ENCODE measurements at places on chromosomes 7 and 10. TPM values are rescaled to one million over a fixed set of nuclear protein-coding genes. Genes with fewer than 3 reads are reported as not detected.

SDK1 gene
- total RNA-seq: 1.1 TPM

SUGCT gene
- total RNA-seq: 1.2 TPM

SLC26A5 gene
- not detected for total RNA-seq

C10orf53 gene
- not detected for total RNA-seq

CCDC3 gene
- 0.18 TPM for total RNA-seq

ZNF503 gene
- 0.46 TPM for total RNA-seq

NRP1 gene
- total RNA-seq: 0.21 TPM

H2BK1 gene
- total RNA-seq: not detected

ACSM6 gene
- not detected for total RNA-seq

ANKRD22 gene
- total RNA-seq: 0.37 TPM

MYH16 gene
- total RNA-seq: not detected

GPR26 gene
- total RNA-seq: not detected

CWF19L1 gene
- 43.4 TPM for total RNA-seq

GRCh38 chr10:99374526-99374925 lies 45.4 kb downstream of the CNNM1 start:
- no peak for DNase-seq

DNA sequence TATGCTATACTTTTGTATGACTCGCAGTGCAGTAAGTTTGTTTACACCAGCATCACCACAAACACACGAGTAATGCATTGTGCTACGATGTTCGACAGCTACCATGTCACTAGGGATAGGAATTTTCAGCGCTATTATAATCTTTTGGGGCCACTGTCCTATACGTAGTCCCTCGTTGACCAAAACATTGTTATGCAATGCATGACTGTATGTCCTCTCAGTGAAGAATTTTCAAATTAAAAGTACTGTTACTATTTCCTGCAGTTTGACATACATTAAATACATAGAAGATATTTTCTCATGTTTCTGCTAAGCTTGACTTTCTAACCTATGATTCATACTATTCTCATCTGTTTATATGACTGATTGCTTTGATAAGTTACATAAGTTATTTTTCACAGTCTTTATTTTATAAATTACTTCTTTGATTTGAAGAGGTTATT lies 203.6 kb downstream of the VTI1A start:
- no peak for DNase-seq

DNA sequence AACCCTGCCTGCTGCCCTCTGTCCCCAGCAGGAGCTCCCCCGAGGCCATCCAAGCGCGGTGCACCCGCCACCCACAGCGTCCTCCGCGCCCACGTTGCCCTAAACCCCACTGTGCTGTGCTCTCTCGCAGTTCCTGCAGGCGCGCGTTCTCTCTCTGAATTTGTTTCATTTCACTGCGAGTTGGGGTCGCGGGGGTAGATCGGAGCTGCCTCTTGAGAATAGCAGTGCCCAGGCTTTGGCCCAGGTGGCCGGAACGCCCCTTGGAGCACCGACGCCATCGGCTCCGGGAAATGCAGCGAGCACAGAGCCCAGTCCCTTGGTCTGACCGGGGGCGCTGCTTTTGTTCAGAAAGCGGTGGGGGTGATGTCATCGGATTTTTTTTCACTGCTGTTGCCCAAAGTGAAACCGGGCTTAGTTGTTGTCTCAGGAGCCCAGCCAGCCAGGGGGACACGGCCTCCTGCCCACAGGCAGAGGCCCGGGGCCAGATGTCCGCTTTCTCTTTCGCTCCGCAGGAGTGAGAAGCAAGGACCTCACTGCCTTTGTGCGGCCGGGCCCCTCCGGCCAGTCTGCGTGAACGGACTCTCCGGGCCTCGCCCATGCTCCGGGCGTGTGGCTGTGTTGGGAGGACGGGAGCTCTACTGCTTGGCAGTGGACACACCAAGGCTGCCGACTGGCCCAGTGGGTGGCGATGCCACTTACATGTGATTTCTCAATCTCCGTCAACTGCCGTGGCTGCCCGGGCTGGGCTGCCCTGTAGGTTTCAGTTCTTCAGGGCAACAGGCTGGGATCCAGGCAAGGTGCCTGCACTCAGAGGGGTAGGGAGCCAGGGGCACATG lies 43.1 kb downstream of the FOXK1 start:
- DNase-seq: peak; percentile 76

DNA sequence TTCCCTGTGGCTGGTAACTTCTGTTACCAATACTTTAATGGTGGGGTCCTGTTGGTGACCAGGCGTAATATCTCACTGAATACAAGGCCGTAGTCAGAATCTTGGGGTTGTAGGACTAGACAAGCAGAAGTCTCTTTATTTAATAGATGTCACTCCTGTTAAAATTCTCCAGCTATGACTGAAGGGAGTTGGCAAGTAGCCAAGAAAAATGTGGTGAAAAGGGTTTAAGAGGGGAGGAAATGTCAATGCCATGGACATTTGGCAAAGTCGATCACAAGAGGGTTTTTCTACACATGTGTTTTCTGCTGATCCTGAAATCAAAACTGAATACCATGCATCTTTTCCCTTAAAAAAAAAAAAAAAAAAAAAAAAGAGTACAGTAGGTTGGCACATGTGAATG lies 533.5 kb downstream of the AUTS2 start:
- DNase-seq: no peak

- DNase-seq: no peak
Measured at GRCh38 chr10:2263561-2263960, 526.2 kb upstream of the ADARB2 start.

DNA sequence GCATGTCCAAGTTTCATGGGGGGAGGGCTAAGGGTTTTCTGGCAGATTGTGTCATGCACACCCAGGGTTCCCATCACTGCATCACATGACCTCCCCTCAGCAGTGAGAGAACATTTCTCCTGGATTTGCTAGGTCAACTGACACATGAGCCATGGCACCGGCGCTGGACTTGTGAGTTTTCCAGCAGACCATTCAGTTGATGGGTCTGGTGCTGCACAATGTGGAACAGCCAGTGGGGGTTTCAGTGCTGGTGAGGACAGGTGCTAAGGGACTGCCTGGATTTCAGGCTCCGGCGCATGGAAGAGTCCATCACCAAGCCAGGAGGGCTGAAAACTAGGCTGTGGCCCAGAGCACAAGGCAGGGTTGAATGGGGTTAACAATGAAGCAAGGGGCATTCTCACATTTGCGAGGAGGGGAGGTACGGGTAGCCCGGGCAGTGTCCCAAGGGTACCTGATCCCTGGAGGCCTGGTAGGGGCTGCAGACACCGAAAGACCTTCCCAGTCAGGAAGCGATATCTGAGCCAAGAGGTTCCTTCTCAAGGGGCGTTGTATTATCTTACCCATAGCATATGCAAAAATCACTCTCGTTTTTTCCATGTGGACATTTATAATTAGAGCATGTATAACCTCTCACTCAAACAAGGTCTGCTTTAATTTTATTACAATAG lies 203.0 kb downstream of the TNS3 start:
- no peak for DNase-seq

- DNase-seq: no peak
Measured at GRCh38 chr7:47634273-47634672, 52.4 kb upstream of the TNS3 start.

- no peak for DNase-seq
Measured at GRCh38 chr10:121373411-121373810, 224.8 kb downstream of the FGFR2 start.

DNA sequence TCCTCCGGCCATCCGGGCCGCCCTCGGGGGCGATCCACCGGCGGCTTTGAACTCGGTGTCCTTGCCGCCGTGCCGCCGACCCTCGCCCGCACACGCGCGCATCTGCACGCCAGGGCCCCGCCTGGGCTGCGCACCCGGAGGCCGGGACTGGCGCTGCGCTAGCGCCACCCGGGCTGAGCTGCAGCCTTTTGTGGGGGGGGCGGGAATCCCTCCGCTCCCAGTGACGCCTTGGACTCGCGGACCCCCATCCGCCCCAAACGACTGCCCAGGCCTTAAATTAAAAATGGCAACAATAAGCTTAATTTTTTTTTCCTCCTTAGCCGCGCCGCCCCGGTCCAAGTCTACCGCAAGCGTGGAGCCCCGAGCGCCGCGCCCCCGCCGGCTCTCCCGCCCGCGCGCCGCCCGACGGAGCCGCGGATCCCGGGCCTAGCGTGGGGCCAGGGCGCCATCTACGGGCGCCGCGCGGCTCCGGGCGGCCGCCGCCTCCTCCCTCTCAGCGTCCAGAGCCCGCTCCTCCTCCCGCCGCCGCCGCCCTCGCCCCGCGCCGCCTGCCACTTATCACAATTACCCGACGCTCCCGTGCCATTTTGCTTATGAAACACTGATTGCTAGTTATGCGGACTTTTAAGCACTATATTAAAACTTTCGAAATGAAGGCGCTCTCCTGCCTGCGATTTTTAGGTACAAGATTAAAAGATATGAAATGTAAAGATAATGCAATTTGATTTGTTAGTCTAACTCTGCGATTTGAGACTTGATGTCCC lies 7.5 kb upstream of the EBF3 start:
- peak; percentile 78 for DNase-seq

- no peak for DNase-seq
Measured at GRCh38 chr10:8962249-8962648, 907.8 kb downstream of the GATA3 start.

GRCh38 chr10:61883371-61884025 lies 18.0 kb upstream of the ARID5B start:
- DNase-seq: no peak

- DNase-seq: no peak
Measured at GRCh38 chr7:24328050-24328449, 44.1 kb downstream of the NPY start.

- no peak for DNase-seq
Measured at GRCh38 chr7:98357751-98358161, 43.1 kb downstream of the BAIAP2L1 start.

DNA sequence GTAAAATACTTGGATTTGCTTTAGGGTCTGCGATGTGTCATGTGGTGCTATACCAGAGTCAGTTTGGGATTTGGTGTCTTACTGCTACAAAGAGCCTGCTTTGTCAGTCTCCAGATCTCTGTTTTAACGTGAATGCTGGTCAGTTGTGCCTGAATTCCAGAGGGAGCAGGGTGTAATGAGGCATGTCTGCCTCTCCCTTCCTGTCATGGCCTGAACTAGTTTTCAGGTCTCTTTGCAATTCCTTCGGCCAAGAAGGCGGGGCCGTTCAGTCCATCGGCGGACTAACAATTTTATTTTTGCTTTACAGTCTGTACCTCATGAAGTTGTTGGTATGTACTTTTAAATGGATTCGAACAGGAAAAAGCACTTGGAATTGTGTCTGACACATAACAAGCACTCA lies 465.1 kb upstream of the ADARB2 start:
- no peak for DNase-seq

DNA sequence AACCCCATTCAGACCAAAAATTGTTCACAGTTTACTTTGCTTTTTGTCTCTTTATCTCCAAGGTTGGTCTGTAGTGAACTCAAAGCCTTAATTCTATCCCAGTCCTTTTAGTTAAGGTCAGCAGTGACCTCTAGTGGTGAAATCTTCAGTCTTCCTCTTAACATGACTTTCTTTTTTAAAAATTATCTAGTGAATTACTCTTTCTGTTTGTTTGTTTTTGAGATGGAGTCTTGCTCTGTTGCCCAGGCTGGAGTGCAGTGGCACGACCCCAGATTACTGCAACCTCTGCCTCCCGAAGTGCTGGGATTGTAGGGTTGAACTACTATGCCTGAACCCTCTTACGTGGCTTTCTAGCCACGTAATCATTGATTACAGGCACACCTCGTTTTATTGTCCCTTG lies 25.0 kb downstream of the ZNF487 start:
- DNase-seq: peak; percentile 13

DNA sequence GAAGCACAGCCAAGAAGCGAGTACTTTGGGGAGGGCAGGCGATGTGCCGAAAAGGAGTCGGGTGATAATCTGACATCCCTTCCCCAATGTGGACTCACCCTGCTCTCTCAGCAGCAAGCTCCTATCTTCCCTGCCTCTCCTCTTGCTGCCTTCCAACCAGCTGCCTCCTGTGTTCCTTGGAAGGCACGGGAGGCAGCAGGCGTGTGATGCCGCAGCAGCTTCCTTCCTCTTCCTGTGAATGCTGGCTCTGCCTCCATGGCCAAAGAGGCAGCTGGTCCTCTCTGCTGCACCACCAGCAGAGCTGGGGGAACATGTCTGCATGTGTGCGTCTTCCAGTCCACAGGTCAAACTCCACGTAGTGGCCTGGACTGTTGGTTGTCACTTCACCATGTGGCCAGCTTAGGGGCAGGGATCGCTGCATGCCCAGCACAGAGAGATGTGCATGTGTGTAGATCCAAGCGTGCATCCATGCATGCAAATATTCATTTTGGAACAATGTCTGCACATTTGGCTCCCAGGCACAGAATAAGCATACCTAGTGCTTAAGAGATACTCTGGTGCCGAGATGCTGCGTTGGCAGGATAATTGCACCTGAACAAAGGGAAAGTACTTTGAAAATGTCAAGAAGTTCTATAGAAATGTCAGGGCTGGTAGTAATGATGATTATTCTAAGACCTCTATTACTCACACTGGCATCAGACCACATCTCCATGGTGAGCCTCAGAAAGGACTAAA lies 499.8 kb downstream of the PLXNA4 start:
- no peak for DNase-seq

DNA sequence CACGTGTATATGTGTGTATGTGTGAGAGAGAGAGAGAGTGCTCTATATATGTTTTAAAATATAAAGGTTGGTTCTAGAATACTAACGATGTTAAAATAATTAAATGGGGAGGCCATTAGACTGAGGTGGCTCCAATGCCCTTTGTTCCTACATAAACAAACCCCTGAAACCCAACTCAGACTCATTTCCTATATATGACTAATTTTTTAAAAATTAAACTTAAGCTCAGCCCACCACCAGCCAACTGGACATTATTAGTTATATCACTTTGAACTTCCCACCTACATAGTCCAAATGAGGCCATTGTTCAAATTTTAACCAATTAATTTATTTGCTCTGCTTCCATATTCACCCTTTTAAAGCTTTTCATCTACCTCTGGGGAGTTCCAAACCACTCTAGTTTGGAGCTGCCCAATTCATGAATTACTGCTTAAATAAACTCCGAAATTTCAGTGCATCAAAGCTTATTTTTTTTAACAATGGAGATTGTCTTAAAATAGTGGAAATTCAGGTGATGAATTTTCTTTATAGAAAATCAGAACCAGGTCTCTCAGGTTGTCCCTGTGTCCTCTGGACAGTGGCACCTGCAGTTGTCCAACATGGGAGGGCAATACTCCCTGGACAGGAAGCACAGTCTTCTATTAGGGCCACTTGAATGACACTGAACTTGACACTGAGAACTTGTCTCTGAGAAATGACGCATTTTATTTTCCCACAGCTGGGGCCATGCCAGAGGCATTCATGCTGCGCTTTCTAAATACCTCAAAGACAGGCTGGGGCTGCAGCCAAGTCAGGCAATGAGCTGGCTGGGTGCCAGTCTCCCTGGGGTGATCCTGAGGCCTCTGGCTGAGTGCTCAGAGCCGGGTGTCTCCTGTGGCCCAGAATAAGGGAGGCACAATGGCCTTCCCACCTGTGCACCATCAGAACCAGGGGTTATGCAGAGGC lies 109.5 kb upstream of the TMEM72 start:
- DNase-seq: no peak

GRCh38 chr7:115600207-115600606 lies 430.4 kb downstream of the TFEC start:
- DNase-seq: no peak

GRCh38 chr10:33783557-33783956 lies 449.1 kb upstream of the NRP1 start:
- no peak for DNase-seq

GRCh38 chr7:108122181-108122580 lies 8.0 kb downstream of the LAMB4 start:
- no peak for DNase-seq

All from activated CD4-positive, alpha-beta T cell treated with anti-CD3 and anti-CD28 coated beads for 36 hours (primary cell).